ENCODE measurements at places on chromosomes 6 and 20.

GRCh38 chr20:49568278-49569151, 578 bp upstream of the PTGIS start:
- no peak for DNase-seq

DNA sequence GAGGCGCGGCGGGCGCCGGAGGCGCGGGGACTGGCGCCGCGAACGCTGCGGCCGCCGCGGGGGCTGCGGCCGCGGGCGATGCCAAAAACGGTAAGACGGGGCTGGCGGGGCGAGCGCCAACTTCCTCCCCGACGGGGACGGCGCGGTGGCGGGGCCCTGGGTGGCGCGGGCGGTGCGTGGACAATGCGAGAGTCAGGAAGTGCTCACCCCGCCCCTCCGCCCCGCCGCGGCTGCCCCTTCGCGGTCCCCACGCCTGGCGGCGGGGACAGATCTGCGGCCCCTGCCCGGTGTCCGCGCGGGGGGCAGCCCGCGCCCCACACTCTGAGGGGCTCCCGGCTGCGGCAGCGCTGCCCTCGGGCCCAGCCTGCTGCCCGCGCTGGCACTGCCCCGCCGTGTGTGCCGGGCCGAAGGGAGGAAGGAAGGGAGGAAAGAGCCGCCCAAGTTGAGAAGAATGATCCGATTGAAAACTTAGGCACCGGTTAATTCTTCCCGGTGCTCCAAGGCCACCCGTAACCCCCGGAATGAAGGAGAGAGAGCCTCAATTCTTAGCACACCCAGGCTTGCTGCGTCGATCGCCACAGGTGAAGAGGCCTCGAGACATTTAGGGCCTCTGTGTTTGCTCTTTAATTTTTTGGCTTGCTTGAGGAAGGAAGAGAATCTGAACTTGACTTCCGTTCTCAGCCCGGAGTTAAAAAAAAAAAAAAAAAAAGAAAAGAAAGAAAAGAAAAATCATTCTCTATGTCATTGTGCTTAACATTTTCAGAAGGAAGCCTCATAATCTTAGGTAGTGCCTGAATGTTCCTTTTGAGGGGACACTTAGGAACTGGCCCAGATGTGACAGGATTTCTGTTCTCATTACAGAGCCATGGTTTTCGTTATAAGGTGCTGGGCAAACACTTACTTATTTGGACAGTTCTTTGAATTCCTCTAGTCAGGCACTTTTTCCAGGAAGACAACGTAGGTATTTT, 982 bp downstream of the HECA start:
- no peak for DNase-seq

DNA sequence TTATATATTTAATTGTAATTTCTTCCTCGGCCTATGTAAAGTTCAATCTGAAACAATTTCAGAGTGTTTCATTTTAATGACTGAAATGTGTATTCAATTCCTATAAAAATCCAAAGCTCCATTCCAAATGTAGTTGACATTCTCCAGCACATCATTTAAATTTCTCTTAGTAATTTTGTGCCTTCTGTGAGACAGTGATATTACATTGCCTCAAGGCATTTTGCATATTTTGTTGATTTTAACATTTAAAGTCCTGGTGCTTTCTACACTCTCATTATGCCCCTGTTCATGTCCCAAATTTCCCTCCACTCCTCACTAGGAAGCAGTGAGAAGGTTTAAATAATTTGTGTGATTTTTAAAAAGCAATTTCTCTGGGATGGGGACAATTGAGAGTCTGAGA, 34.1 kb upstream of the THEMIS start:
- no peak for DNase-seq

DNA sequence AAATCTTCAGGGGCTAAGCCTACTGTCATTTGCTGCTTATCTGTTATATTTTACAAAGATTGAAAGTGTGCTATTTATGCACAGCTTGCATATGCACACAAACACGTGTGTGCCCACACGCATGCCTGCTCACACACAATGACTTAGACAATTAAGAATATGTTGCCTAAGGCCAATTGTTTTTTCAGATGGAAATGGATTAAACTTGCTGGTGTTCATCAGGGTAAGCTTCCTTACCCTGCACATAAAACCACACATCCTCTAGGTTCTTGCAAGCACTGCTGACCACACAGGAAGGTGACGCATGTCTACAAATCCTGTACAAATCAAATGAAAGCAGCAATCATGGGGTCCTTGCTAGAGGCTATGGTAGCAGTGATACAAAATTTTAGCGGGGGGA, 58.4 kb downstream of the GJA10 start:
- no peak for DNase-seq

DNA sequence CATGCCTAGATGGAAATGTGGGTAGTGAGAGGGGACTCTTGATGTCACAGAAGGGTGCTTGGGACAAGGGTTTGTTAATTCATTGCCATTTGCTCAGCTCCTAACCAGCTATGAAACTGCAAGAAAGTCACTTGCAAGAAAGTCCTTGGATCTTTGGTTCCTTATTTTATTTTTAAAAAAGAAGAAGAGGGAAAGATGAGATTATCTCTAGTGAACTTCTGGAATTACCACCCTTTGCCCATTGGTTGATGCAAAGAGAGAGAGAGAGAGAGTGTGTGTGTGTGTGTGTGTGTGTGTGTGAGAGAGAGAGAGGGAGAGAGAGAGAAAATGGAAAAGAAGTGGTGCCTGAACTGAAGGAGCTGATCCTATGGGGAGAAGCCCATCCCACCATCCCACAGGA, 4.6 kb upstream of the SFT2D1 start:
- no peak for DNase-seq

DNA sequence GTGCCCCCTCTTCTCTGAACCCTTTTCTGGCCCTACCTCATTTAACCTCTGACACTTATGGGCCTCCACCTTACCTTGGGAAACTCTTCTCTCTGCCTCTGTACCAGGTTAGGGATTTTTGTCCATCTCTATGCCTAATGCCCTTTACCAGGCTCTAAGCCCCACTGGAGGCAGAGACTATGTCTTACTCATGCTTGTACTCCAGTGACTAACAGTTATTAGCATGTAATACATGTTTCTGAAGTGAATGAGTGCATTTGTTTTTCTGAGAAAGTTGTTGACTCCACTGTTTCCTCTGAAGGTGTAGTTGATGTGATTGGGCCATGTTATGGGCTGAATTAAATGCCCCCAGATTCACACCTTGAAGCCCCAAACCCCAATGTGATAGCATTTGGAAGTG, 234.3 kb downstream of the PACRG start:
- no peak for DNase-seq

GRCh38 chr6:111201244-111201554, 113.9 kb downstream of the SLC16A10 start:
- no peak for DNase-seq

- DNase-seq, result peak; percentile 83
Measured at GRCh38 chr6:122995921-122996793, at the start of gene CLVS2. Gene CLVS2 (plus strand): TSS chr6:122996235. CDS start chr6:122997778, 1,543 bp downstream.

DNA sequence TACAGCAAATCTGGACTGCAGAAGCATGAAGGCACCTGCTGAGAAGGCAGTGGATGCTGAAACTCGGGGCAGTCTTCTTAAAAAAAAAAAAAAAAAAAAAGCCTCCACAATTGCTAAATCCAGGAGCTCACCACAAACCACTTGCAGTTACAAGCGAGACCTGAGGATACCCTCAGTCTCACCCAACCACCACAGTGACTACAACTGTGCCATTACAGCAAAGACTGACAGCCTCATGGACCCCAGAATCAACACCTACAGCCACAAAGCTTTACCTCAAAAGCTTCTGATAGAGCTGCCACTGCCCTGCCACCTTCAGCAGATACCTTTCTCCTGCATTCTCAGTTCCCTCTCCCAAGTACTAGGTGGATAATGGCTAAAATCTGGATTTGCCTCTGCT, 9.0 kb downstream of the COL21A1 start:
- no peak for DNase-seq

DNA sequence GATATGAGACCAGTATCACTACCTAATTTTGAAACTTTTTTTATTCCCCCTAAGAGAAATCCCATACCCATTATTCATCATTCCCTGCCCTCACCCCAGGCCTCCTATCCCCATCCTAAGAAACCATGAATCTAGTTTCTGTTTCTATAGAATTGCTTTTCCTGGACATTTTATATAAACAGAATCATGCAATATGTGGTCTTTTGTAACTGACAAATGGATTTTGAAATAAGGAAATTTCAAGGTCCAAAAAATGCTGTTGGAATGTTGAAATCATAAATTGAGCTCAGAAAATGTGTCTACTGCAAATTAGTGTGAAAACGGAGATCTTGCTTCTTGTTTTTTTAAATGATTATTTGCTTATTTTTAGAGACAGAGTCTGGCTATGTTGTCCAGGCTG, 25.1 kb downstream of the RNF217 start:
- DNase-seq, result no peak

GRCh38 chr6:35583893-35584688, 71.4 kb upstream of the TULP1 start:
- DNase-seq, result peak; percentile 49

DNA sequence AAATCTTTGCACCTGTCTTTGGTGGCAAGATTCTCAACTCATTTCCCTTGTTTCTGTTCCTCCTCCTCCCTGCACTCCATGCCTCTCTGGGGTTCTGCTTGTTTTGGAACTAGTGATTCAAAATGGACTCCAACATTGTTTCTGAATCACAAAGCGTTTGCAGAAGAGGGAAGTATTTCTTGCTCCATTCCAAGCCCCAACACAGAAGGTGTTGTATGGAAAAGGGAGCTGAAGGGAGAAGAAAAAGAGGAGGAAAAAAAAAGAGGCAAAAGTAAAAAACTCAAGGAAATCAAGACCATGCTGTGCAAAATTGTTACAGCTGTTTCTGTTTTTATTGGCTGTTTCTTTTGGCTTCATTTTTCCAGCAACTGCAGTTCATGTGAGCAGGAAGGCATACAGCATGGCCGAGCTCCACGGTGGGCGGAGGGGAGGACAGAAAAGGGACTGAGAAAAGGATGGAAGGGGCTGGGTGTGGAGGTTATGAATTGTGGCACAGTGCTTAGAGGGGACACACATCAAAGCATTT, 66.9 kb upstream of the PRL start:
- no peak for DNase-seq

DNA sequence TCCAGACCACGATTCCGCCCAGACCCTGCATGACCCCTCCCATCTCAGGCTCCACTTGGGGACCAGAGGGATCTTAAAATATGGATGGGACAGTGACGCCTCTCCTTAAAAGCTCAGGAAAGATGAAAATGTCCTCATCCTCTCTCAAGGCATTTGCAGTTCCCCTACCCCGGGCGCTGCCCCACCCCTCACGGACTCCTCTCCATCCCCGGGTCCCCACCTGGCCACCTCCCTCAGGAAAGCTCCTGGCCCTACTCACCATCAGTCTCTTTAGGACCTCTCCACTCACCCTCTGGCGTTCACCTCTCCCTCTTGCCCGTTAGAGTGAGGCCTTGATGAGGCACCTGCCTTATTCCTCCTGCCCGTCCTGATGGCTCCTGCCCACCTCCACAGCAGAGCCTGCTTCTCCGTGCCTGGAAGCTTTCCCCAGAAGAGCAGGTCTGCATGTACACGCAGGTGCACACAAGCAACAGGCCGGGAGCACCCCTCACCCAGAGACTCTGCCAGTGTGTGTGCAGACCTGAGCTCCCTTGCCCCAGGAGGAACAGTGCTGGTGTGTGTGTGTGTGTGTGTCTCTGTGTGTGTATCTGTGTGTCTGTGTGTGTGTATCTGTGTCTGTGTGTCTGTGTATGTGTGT, 105.6 kb upstream of the NXT1 start:
- no peak for DNase-seq

GRCh38 chr6:155174576-155175211, 89.1 kb upstream of the CLDN20 start:
- peak; percentile 88 for DNase-seq

GRCh38 chr20:48217190-48217589, 431.9 kb upstream of the SULF2 start:
- DNase-seq, result no peak

- DNase-seq, result peak; percentile 31
Measured at GRCh38 chr20:709423-709822, 33.8 kb upstream of the SCRT2 start.

GRCh38 chr6:156080371-156080770, 624.7 kb upstream of the NOX3 start:
- DNase-seq, result no peak

DNA sequence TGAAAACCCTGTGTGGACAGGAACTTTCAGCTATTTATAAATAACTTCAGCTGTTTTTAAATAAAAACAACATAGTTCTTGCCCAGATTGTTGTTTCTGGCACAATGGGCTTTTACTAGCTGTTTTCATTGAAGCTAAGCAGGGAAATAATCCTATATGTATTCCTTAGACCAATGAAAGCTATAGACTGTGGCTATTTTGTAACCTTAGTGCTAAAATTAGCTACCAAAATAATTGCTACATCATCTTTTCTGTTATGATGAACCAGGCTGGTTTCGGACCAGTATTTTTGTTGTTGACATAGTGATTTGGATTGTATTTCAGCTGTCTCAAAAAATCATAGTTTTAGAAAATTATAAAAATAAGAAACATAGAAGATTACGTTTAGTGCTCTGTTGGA, 13.7 kb downstream of the PHF3 start:
- no peak for DNase-seq

DNA sequence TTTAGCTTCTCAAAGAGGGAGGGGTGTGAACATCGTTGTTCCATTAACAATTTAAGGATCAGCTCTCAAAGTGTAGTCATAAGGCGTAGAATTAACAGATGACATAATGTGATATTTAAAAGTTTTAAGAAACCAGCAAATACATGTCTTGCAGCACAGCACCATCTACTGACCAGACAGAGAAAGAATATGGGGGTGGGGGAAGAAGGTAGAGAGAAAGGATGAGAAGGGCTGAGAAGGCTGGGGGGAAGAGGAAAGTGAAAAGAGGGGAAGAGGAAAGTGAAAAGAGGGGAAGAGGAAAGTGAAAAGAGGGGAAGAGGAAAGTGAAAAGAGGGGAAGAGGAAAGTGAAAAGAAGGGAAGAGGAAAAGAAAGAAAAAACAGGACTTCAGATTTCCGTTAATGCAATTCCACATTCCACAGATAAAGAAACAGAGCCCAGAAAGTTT, 80.9 kb downstream of the HAO1 start:
- DNase-seq, result peak; percentile 54

- no peak for DNase-seq
Measured at GRCh38 chr20:48783533-48784272, 44.1 kb downstream of the PREX1 start.

DNA sequence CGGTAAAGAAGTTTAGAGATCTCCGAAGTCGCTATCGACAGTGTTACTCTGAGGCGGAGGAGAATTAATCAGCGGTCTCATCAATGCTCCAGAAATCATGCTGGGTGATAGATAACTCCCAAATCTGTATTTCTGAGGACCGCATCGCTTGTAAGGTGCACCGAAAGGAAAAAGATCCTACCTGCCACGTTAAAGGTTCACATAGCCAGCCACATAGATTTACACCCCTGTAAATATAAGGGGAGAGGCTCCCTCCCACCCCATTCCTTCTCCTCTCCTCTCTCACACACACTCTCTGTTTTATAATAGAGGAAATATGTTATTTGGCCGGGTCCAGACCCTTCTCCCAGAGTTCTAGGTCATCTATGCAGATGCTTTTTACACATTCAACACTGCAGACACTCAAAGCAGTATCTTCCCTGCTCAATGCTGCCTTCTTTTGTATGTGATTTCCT, 620 bp upstream of the DEK start:
- DNase-seq, result no peak

Measured in NCI-H1436 (cell line).